ENCODE measurements at places on chromosomes 16 and 17.

- DNase-seq, result no peak
Observed at GRCh38 chr16:57732714-57733113, 2.9 kb upstream of the KATNB1 start.

DNA sequence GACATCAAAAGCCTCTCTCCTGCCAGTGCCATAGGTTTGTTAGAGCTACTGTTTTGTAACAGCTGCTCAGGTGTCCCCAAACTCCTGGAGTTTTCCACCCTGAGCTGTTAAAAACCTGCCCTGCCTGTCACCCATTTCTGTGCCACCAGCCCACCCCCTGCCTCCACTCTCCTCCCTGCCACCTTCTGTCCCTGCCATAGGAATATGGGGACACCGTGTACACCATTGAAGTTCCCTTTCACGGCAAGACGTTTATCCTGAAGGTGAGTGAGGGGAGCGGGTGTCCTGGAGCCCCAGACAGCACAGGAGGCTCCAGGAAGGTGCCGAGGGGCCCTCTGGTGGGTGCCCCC is 5.2 kb upstream of the TCAP start:
- DNase-seq, result no peak

GRCh38 chr17:48606892-48607614 is 2.3 kb upstream of the HOXB6 start:
- no peak for DNase-seq

- DNase-seq, result no peak
Observed at GRCh38 chr16:70481929-70482536, 27.6 kb downstream of the FCSK start.

DNA sequence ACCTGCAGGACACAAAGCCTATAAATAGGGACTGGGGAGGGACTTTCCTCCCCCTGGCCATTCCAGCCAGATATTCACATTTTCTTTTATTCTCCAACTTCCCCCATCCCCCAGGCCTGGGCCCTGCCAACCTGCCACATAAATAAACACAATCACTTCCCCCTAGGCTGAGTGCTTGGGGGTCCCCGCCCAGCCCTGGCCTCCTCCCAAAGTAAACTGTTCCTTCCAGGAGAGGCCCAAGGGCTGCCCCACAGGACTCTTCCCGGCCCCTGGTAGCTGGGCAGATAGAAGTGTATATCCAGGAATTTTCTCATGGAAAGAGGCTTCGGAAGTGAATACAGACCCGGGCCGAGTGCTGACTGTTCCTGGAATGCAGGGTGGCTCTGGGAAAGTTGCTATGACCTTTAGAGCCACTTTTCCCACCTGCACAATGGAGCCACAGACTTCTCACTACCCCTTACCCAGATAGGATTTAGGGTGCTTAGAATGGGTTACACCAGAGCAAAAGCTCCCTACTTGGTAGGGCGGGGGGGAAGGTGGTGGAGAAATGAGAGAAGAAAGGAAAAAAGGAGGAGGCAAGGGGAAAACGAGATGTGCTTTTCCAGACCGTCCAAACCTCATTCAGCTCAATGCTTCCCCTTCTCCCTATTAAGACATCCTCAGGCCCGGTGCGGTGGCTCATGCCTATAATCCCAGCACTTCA is 8.5 kb downstream of the CSF3 start:
- no peak for DNase-seq

GRCh38 chr16:89370081-89370511 is 120.3 kb downstream of the ANKRD11 start:
- no peak for DNase-seq

GRCh38 chr16:2912330-2913199 is 834 bp downstream of the FLYWCH1 start:
- no peak for DNase-seq

DNA sequence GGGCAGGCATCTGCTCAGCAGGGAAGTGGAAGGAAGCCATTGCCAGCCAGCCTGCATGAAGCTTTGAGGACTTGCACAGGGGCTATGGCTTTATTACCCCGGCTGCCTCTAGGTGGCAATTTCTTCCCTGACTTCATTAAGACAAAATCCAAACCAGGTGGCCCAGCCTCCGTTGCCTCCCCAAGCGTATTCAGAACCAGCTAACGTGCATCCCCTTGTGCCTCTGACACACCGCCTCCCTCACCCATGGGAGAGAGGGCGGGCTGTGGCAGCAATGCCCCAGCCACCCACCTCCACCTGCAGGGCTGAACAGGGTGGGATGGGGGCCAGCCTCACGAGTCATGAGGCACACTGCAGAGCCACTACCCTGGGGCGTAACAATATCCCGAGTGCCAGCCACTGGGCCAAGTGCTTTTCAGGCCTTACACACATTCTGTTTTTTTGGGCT is 6.8 kb downstream of the KIFC3 start:
- DNase-seq, result no peak

DNA sequence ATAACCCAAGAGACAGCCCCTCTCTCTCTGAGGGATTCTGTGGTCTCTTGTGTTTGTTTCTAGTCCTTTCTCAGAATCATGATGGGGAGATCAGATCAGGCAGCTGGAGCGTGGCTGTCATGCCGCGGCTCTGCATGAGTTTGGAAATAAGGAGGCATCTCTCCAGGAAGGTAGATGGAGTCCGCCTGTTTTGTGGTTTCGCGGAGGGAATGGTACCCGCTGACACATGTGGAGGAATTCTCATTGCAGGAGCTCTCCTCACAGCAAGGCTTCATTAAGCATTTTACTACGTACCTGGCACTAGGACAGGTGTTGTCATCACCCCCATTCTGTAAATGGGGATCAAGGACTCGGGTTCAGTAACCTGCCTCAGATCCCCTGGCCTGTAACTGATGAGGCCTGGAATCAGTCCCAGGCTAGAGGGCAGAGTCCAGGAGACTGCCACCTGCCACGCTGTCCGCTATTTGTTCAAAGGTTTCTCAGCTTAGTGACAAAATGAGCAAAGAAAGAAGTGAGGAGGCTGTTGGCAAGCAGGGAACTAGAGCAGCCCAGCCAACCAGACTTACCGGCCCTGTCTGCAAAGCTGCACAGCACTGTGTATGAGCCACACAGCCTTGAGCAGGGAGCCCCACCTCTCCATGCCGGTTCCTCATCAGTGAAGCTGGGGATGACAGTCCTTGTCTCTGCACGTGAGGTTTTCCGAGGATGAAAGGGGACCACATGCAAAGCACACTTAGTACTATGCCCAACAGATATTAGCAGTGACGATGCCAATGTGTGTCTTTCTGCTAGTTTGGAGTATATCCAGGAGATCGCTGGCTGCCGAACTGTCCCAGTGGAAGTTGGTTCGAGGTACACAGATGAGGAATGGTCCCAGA is 11.0 kb downstream of the KDM8 start:
- no peak for DNase-seq

- DNase-seq, result no peak
Observed at GRCh38 chr16:1126044-1126443, 26.9 kb upstream of the CACNA1H start.

GRCh38 chr17:27596096-27596495 is 34.9 kb upstream of the LGALS9 start:
- DNase-seq, result no peak

DNA sequence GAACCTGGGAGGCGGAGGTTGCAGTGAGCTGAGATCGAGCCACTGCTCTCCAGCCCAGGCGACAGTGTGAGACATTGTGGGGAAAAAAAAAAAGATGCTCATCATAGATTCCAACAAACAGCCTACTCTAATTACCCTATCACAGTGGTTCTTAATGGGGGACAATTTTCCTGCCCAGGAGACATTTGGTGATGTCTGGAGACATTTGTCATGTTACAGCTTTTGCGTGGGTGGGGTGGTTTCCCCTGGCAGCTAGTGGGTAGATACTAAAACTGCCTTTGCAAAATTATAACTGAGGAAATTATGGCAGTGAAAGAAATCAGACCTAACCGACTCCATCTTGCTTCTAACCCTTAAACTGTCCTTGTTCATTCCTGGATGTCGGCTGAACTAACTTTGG is 92.5 kb upstream of the RBL2 start:
- no peak for DNase-seq

- DNase-seq, result no peak
Observed at GRCh38 chr17:16287563-16288027, 65.7 kb downstream of the CENPV start.

- no peak for DNase-seq
Observed at GRCh38 chr17:38738007-38738662, 8.0 kb downstream of the CISD3 start.

DNA sequence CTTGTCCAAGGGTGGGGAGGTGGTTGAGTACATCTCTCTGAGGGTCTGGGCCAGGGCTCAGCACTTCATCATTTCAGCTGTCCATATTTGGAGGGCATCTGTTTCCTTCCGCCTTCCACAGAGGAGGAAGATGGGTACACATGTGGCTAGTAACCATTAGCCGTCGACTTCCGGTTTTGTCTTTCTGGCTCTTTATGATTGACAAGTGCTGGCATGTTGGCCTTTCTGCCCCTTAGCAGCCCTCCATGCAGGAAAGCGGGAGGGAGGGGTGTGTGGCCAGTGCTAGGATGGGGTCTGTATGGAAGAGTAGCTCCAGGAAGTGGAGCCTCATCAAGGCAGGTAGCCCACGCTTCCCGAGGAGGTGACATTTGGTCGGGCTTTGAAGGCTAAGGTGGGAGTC is 69.6 kb downstream of the RAI1 start:
- no peak for DNase-seq

DNA sequence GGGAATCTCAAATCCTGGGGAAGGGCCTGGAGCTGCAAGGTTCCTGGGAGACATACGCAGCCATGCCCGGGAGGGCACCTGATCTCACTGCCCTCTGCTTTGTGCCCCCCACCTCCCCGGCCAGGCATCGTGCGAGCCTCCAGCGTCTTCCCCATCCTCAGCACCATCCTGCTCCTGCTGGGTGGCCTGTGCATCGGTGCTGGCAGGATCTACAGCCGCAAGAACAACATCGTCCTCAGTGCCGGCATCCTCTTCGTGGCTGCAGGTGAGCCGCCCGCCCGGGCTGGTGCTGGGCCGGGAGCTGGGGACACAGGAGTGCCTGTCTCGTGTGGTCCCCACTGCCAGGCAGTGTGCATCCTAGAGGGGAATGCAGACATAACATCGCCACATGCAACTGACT is 19.6 kb upstream of the CACNG1 start:
- DNase-seq, result no peak

DNA sequence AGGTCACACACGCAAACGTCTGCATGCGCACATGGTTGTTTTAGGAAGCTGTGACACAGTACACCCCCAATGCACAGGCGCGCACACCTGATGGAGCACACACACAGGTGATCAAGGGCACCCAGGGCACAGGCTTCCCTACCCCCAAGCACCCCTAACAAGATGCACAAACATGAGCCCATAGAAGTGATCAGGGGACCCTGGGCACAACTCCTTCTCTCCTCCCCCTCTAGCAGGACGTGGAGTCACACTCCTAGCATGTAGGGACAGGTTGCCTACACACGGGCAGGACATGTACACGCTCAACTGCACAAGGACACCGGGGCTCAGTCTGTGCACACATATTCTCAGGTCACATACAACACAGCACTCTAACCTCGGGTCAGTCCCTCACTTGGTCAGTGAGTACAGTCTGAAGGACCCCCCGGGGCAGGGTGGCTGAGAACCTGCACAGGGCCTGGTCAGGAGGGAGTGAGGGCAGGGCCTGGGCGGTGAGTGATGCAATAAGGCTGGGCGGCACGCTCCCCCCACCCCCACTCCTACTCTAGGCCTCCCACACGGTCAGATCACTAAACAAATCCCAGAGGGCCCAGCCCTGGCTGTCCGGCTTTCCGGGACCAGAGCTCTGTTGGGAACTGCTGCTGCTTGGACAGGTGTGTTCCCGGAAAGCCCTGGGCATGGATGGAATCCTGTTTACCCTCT is 751 bp upstream of the DOC2B start:
- DNase-seq, result no peak

DNA sequence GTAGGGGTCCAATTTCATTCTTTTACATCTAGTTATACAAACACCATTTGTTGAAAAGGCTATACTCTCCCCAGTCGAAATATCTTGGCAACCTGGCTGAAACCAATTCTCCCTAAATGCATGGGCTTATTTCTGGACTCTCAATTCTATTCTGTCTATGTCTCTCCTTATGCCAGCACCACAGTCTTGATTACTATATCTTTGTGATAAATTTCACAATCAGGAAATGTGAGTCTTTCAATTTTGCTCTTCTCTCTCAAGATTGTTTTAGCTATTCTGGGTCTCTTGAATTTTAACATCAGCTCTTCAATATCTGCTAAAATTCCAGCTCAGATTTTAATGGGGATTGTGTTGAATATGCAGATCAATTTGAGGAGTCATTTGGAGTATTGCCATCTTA is 5.9 kb upstream of the TRIM25 start:
- no peak for DNase-seq

- no peak for DNase-seq
Observed at GRCh38 chr16:71648921-71649320, 22.9 kb downstream of the MARVELD3 start.

DNA sequence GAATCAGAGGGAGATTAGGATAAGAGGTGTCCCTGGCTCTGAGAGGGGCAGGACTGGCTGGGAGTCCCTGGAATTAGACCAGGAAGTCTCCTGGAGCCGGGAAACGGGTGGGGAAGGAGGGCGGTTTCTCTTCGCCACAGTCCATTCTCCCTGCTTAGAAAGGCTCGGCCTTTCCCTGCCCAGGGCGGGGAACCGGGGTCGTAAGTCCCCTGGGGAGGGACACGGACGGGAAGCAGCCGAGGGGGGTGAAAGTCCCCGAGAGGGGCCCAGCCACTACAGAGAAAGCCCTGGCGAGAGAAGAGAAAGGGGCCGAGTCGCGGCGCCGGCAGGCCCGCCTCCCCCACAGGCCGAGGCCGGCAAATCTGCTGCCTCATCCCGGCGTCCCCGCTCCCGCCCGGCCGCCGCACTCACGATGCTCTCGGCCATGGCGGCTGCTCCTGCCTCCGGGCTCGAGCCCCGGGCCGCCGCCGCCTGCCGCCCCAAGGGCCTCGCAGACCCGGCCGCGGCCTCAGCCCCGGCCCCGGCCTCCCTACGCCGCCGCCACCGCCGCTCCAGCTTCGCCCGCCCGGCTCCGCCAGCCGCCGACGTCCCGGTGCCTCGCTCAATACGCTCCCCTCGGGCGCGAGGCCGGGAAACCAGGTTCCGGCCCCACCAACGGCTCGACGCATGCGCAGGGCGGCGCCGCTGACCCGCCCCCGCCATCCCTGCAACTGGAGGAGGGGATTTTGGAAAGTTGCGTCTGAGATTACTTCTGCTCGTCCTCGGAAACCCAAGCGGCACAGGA is at the start of the genes NPLOC4 and TSPAN10:
NPLOC4 (minus strand) TSS at position 608 of the 784 bp plus-strand sequence; CDS start at position 426, 182 bp downstream.
TSPAN10 (plus strand) TSS at position 692 of the 784 bp plus-strand sequence. CDS start 5,217 bp downstream, outside the sequence.
- peak; percentile 59 for DNase-seq

DNA sequence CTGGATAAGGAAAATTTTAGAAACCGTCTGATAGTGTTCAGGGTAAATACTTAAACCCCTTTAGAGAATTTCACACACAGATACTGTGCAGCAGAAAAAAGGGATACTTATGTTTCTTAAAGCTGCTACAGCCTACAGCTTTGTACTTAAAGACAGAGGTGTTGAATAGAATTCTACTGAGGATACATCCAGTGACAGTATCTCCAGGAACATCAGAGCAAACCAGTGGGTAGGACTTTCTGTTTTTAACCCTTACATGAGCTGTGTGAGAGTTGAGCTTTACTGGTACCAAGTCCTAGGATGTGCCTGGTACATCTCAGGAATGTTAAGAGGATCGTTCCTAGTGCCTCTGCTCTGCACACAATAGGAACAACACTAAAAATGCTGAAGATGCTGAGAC is 191.5 kb downstream of the FTO start:
- DNase-seq, result no peak
